ENCODE measurements at places on chromosomes 1 and 21.

DNA sequence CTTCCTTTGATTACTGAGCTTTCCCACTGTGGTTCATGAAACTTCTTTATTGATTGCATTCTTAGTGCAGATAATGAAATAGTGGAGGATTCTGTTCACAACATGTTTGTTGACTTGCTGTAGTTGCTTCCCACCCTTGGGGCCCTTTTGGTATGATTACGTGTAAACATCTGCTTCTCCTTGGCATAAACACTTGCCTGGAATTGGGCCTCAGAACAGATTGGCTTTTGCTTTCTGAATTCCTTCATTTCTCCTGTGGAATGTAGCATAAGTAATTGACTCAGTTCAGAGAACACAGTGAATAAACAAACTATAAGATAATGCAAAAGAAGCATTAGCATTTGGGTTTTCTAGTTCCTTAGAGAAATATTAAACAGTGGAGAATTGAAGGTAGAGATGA is 59.5 kb upstream of the LAMC2 start:
- DNase-seq = no peak

GRCh38 chr1:219544163-219544846 is 68.6 kb downstream of the ZC3H11B start:
- DNase-seq = no peak

DNA sequence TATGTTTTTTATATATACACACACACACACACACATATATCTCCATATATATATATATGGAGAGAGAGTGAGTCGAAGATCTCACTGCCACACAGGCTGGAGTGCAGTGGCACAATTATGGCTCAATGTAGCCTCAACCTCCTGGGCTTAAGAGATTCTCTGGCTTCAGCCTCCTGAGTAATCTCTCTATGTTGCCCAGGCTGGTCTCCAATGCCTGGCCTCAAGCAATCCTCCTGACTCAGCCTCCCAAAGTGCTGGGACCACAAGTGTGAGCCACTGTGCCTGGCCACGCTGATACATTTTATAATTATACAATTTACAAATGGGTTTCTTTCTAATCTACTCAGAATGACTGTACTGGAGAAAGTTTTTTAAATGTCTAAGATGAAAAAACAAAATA is 664.2 kb downstream of the PTPRC start:
- no peak for DNase-seq

DNA sequence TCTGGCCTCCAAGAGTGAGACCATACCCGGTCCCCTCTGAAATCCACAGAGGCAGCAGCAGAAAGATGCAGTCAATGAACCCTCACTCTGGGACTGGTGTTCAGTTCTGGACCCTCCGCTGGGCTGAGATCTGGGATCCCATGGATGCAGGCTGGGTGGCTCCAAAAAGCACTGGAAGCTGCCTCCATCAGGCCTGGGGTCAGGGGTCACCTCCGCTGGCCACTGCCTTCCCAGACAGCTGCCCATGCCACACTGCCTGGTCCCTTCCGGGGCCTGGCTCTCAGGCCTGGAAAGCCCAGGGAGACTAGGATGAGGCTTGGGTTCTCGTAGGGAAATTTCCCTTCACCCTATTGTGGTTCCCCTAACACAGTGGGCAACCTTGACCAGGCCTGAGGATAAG is 21.4 kb upstream of the PADI4 start:
- DNase-seq = no peak

- DNase-seq = no peak
Observed at GRCh38 chr1:176445402-176445801, 17.6 kb upstream of the PAPPA2 start.

- no peak for DNase-seq
Observed at GRCh38 chr1:155075535-155075934, 3.1 kb upstream of the EFNA3 start.

- no peak for DNase-seq
Observed at GRCh38 chr1:113808450-113809195, 3.7 kb downstream of the RSBN1 start.

GRCh38 chr1:204569478-204569877 is 53.3 kb downstream of the MDM4 start:
- DNase-seq = no peak

DNA sequence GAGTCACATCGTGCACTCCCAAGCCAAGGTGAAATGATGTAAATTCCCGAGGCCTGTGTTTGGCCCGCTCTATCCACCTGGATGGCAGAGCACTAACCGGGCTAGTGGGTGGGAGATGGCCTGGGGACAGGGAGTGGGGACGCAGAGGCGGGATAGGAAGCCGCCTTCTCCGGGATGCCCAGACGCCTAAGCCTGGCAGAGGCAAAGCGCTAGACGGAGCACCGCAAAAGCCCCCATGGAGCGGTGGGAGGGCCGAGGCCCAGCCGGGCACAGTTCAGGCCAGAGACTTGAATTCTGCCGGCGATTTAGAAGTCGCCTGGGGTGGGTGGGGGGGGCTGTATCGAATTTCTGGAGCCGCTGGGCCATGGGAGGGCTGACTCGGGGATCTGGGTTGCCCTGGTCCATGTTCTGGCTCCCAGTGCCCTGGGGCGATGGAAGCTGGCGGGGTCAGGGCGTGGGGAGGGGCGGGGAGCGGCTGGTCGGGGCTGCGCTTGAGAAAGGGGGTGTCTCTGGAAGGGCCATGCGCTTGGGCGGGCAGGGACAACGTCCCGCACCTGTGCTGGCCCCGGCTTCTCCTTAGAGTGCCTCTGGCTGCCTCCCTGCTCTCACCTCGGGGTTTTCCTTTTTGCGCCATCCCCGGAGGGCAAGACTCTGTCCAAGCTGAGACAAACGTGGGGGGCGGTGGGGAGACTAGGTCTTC is 28.0 kb downstream of the KIAA2013 start:
- no peak for DNase-seq

DNA sequence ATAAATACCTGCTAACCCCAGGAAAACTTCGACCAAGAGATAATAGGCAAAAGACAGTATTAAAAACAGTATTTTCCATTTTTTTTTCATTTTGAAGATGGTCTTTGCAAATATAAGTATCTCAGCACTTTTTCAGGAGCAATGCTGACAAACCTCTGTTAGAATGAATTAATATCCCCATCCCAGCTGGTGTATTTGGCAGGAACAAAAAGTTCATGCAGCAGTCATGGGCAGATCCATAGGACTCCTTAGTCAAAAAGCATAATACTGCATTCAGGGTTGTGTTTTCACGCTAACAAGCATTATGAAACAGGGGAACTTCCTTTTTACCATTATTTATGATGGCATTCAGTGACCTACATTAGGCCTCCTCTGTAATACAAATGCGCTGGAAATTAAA is 344.0 kb downstream of the ST6GALNAC3 start:
- no peak for DNase-seq

- no peak for DNase-seq
Observed at GRCh38 chr1:145695821-145696629, 11.1 kb downstream of the PDZK1 start.

DNA sequence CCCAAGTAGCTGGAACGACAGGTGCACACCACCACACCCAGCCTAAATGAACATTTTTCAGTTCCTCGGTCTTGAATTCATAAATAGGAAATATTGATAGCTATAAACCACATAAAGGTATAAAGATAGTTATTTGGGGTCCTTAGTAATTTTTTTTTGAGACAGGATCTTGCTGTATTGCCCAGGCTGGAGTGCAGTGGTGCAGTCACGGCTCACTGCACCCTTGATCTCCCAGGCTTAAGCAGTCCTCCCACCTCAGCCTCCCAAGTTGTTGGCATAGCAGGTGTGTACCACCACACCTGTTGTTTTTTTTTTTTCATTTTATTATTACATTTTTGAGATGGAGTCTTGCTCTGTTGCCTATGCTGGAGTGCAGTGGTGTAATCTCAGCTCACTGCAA is 3.7 kb upstream of the PPP1R15B start:
- DNase-seq = no peak

DNA sequence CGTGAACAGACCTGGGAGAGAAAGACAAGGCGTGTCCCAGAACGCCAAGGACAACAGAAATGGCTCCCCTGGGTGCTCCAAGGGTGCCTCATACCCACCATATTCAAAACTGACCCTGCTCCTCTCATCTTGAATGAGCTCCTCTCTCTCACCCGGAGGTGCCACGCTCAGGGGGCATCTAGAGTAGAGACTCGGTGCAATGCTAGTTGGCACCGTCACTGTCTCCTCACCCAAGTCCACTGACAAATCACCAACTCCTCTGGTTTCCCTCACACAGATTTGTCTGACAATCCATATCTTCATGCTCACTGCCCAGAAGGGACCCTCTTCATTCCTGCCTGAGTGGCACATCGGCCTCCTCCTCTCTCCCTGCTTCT is 5.0 kb downstream of the TMEM125 start:
- DNase-seq = no peak

GRCh38 chr1:147171399-147172167 is 687 bp downstream of the PRKAB2 start:
- DNase-seq = no peak

DNA sequence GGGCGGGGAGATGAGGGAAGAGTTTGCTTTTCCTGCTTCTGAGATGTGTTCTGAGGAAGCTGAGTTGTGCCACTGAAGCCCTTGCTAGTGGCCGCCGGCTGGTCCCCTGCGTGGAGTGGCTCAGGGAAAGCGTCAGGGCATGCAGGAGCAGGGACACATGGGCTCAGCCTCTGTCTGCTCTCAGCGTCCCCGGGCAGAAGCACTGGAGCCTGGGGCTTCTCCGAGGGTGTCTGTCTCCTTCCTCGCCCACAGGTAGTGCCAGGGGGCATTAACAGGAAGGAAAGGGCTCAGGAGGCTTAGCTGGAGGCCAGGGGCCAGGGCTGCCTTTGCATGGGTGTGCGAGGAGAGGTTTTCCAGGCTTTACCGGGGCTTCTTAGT is 7.3 kb downstream of the PRDM16 start:
- DNase-seq = no peak

DNA sequence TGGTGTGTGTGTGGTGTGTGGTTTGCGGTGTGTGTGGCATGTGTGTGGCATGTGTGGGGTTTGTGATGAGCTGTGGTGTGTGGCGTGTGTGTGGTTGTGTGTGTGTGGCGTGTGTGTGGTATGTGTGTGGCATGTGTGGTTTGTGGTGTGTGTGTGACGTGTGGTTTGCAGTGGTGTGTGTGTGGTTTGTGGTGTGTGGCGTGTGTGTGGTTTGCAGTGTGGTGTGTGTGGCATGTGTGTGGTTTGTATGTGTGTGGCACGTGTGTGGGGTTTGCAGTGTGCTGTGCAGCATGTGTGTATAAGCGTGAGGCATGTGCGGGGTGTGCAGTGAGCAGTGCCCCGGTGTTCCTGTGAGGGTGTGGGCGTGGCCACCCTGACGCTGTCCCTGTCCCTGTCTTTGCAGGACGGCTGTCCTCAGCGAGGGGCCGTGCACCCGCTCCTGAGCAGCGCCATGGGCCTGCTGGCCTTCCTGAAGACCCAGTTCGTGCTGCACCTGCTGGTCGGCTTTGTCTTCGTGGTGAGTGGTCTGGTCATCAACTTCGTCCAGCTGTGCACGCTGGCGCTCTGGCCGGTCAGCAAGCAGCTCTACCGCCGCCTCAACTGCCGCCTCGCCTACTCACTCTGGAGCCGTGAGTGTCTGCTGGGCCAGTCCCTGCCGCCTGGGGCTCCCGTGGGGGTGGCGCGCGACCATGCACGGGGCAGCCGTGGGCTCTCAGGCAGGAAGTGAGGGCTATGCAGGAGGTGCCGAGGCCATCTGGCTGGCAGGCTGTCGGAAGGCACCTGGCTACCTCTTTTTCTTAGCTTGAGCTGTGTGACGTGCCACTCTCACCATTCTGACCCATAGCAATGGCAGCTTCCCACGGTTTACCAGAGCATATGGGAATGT is 52.6 kb upstream of the TRAPPC10 start:
- DNase-seq = no peak

DNA sequence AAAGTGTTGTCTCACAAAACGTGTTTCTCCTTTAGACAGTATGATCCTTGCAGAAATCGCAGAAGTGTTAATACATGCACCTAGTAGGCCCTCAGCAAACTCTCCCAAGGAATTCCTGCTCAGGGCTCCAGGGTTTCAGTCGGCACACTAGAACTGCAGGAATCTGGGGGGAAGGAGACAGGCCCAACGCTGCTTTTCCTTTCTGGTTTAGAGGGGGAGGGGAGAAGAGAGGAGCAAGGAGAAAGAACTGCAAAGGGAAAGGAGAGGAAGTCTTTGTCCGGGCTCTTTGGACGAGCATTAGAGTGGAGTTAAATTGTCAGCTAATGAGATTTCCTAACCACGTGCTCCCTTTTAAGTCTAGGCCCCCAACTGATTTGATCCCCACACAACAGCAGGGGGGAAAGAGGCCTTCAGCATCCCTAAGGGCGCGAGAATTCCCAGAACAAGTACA is 103.7 kb upstream of the SOD1 start:
- DNase-seq = no peak

DNA sequence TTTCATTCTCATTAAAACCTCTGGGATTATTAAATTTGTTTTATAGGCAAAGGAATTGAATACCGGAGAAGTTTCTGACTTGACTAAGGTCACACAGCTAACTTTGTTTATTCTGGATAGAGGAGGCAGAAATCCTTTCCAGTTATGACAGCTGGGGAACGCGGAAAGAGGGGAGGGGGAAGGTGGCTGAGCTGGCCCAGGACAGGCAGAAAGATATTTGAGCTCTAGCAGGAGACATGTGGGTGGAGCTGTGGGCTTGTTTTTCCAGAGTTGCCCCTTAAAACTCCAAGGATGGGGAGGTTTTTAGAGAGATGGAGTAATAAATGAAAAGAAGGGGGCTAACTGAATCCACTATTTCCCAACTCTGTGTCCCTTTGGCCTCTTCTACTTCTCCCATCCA is 27.8 kb downstream of the FOXD2 start:
- no peak for DNase-seq

- DNase-seq = no peak
Observed at GRCh38 chr21:37429356-37429755, 62.8 kb downstream of the DYRK1A start.

- DNase-seq = no peak
Observed at GRCh38 chr1:116415699-116416533, 42.9 kb downstream of the ATP1A1 start.

- no peak for DNase-seq
Observed at GRCh38 chr1:157117527-157118057, 18.0 kb upstream of the ETV3L start.

DNA sequence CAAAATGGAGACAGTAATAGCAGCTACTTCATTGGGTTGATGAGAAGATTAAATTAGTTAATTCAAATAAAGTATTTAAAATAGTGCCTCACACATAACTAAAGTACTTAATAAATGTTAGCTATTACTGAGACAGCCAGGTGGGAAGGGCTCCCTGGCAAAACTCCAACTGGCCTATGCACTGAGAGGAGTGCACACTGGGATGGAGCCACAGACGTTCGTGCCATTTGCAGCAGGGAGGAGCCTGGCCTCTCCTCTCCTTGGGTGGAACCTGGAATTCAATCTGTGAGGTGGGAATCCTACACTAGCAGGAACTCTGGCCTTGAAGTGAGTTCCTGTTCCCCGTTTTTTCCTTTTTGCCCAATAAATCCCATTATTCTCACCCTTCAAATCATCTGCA is 28.1 kb downstream of the SLC5A9 start:
- DNase-seq = no peak

- no peak for DNase-seq
Observed at GRCh38 chr1:172343240-172344160, 77.0 kb upstream of the C1orf105 start.

Data from activated naive CD8-positive, alpha-beta T cell treated with anti-CD3 and anti-CD28 coated beads, Interleukin-2, amount 50 U/mL, for 24 hours (primary cell).